Uterus (tissue), 4 donors: ENCODE measurements at places on chromosomes 6 and 20.

GRCh38 chr20:63836458-63837344 lies 5.6 kb upstream of the ZBTB46 start:
- no peak for DNase-seq

DNA sequence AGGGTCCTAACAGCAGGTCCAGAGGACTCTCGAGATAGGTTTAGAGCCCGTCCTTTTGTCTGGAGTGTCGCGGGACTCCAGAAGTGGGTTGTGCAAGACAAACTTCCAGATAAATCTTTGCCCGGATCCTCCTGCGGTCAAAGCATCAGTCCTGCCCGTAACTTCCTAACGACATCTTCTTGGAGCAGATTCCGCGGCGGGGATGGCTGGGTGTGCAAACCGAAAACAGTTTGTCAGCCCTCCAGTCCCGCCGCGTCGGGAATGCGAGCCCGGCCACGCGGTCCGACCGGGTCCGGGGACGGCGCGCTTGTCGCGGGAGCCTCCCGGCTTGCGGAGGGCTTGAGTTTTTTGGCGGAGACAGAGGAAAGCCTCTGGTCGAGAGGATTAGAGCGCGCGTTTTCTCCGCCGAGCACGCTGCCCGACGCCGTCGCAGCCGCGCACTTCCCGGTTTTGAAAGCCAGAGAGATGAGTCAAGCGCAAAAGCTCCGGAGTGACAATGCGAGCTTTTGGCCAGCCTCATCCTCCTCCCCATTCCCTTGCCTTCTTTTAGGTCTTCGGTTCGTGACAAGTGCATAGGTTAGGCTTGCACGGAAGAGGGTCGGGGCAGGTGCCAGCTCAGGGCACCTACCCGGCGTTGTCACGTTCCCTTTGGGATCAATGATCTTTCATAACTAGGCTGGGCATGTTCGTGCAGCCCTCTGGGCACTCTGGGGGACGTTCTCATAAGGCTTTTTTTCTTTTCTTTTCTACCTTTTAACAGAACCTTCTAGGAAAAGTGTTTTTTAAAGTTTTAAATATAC lies 91.3 kb upstream of the PRDM1 start:
- peak; percentile 59 for DNase-seq

DNA sequence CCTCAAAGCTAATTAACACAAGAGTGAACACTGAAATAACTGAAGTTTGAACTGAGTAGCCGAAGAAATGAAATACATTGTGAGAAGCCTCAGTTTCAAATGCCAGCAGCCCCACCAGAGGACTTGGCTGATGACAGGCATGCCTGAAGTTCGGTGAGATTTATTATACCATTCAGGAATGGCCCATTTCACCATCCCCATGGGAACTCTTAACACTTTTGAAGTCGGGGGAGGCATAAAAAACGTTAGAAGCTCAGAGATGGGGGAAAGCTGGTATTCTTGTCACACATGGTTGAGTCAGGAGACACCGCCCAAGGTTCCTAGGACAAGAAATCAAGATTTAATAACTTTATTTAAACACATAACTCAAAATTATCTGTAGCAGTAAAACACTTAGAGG lies 17.6 kb upstream of the SLC22A3 start:
- no peak for DNase-seq

DNA sequence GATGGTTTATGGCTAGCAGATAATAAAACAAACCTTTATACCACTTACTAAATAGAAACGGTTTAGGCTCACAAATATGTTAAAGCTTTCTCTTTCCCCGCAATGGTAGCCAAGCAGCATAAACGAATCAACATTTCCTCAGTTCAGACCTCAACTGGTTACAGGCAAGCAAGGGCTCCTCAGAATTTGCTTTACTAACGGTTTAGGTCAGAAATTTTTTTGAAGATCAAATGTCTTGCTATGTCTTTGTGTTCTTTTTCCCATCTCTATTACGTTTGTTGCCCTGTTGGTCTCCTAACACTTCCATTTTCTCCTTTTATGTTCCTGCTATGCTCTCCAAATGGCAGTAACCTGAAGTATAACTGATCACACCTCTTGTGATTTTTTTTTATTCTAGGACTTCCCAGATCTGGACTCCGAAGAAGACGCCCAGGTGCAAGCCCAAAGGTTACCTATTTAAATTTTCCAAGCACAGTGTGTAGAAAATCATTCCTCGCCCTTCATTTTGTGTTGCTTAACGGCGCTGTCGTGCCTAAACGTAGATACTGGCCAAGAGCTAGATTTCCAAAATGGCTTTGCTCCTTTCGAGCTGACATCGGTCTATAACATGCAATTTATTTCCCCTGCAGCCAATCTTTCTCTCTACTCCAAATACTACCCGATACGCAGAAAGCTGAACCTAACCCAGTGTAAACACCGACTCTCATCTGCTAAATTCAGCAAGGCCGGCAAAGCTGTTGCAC lies 717 bp upstream of the ASF1A start:
- peak; percentile 38 for DNase-seq

GRCh38 chr20:48837014-48837413 lies 9.2 kb upstream of the PREX1 start:
- no peak for DNase-seq

GRCh38 chr20:54062812-54063280 lies 7.5 kb downstream of the BCAS1 start:
- DNase-seq, result no peak
